ENCODE measurements at places on chromosomes 4 and X.

DNA sequence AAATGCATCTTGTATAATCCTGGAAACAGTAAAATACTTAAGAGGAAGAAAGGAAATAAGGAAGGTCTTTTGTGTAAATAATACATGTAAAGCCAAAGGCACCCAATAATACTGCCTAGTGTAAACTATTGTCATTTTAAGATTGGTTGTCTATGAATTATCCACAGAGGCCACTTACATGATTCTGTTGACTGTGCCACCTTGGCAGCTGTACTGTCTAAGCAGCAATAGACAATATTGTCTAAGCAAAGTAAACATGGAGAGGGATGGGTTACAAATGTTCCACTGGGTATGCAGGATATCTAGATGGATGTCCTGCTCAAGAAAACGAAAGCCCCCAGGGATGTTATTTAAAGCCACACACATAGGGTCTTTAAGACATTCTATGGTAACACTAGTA, 19.4 kb downstream of the BEND4 start:
- no peak for DNase-seq

- no peak for DNase-seq
Observed at GRCh38 chr4:189592890-189593289, 347.8 kb upstream of the FRG1 start.

- DNase-seq, result no peak
Observed at GRCh38 chr4:158538176-158538575, 16.5 kb downstream of the RXFP1 start.

DNA sequence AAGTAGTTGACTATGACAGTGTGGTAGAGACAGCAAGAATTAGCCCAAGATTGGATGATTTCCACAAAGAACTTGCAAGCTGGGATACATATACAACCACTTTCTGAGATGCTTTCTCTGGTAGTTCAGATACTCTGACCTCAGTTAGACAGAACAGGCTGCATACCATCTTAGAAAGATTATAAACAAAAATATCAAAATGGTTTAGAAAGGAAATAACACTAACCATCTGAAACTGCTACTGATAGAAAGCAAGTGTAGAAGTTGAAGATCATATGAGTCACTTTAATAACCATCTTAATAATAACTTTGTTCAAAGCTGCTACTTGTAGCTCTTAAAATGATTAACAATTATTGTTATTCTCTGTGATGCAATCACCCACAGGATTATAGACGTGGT, 255.4 kb upstream of the TTC29 start:
- DNase-seq, result no peak

DNA sequence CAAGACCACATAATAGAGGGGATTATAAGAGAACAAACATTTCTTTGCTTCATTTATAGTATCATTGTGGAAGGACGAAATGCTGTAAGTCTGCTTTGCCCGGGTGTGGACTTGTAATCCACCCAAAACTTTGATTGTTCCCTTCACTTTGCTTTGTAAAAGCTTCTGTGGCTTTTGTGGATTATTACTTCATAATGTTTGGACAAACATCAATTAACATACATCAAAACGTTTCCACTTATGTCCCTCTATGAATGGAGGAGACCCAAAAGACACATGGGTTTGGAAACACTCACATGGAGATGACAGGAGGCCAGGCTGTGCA, 415.4 kb downstream of the SPRY1 start:
- DNase-seq, result no peak

GRCh38 chr4:81504112-81505003, 32.7 kb upstream of the RASGEF1B start:
- no peak for DNase-seq
